ENCODE measurements at places on chromosomes 3 and 15.
A peak's percentile ranks its signal among the peaks of the same experiment; 100 is the strongest.

GRCh38 chr3:48436477-48436787 lies 3.5 kb downstream of the CCDC51 start:
- DNase-seq, result no peak

DNA sequence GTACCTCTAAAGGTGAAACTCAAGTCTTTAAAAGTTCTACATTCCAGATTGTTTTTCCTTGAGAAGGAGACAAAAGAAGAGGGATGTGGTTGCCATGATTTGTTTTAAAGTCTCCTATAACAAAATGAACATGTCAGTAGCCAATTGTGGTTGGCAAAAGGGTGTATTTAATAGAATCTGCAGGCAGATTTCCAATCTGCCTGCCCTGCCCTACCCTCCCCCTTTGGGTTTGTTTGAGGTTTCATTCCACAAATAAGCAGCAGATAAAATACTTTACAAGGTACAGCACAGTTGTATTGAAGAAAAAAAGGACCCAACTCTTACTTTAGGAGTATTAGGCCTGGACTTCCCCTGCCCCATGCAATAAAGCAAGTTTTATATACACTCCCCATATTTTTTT lies 59.5 kb downstream of the MLH1 start:
- no peak for DNase-seq

DNA sequence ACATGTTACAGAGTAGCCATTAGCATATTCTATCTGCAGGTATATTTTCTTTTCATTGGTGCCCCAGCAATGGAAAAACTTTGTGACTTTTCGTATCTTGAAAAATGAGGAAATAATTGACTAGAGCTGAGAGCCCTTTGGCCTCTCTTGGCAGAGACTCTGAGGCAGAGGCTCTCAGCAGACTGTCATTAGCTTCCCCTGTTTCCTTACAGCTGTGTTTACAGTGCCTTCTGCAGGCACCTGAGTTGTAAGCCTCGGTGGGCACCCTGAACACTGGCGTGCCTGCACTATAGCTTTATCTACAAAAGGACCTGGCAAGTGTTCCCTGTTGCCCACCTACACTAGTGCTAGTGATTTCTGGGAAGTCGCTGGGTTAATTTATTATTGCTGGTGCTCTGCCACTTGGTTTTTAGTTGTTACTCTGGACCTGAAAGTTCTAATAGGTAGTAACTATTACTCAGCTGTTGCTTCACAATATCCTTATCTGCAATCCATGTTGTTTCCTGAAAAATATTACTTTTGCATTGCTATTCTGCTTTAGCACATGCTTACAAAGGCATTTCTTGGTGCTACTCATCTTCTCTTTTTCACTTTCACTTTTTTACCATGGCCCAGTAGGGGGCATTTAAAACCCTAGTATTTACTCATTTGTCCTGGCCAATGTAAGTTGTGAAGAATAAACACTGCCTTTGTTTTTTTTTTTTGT lies 7.8 kb upstream of the GPR171 start:
- no peak for DNase-seq

- DNase-seq, result no peak
Observed at GRCh38 chr15:68277131-68277602, 378 bp upstream of the FEM1B start.

DNA sequence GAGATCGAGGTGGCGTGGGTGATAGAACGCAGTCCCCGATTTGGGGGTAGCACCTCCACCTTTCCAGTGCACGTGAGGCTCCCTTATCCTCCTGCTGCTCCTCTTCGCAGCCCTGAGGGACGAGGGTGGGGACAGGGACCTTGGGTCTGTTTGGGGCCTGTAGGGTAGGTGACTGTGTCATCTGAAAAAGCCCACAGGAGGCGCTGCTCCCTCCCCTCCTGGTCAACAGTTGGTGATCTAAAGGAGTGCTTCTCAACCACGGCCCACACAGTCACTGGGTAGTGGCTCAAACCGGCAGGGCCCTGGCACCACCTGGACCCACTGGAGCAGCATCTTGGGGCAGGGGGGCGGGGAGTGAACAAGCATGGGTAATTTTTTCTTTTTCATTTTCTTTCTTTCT lies 7.1 kb downstream of the LRRK1 start:
- no peak for DNase-seq

GRCh38 chr3:121651684-121652083 lies 9.0 kb downstream of the HCLS1 start:
- no peak for DNase-seq

DNA sequence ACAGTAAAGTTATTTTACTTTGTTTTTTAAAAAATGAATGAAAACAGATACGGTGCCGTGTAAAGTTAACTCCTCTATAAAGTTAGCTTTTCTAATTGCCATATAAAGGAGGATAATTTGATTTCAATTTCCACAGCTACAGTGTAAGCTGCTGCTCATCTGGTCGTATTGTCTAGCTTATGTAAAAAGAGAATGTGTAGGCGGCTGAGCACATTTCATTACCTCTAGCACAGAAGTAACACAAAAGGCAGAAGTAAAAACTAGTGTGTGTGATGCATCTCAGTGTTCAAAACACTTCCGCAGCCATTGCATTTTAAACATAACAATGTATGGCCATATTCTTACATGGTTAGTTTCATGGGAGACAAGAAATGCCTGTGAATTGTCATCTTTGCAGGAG lies 105.0 kb upstream of the P2RY1 start:
- DNase-seq, result no peak

GRCh38 chr15:76994971-76995945 lies at the start of gene PSTPIP1:
Gene PSTPIP1, plus strand, starts transcription at chr15:76995126. Its CDS starts 448 bp downstream, at chr15:76995574.
- DNase-seq, result peak; percentile 62

GRCh38 chr15:58401991-58402649 lies 29.7 kb upstream of the LIPC start:
- DNase-seq, result no peak

All from stimulated activated CD4-positive, alpha-beta T cell treated with anti-CD3 and anti-CD28 coated beads, Interleukin-2, amount 100 ng/mL, for 48 hours (primary cell).